ENCODE measurements at places on chromosomes 3 and 15.

DNA sequence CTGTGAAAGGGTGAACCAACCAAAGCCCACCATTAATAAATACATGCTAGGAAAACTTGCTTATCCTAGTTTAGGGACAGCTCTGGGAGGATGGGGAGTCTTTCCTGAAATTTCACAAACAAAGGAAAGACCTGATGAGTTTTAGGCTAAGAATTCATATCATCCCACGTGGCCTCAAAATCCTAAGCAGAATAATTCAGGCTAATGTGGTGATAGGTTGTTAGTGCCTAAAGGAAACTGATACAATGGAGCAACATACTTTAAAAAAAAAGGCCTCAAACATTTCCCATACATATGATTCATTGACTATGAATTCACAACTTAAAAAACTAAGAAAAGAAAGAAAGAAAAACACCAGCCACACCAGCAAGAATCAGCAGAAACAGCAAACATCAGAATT, 126.9 kb upstream of the CNTN4 start:
- no peak for DNase-seq

DNA sequence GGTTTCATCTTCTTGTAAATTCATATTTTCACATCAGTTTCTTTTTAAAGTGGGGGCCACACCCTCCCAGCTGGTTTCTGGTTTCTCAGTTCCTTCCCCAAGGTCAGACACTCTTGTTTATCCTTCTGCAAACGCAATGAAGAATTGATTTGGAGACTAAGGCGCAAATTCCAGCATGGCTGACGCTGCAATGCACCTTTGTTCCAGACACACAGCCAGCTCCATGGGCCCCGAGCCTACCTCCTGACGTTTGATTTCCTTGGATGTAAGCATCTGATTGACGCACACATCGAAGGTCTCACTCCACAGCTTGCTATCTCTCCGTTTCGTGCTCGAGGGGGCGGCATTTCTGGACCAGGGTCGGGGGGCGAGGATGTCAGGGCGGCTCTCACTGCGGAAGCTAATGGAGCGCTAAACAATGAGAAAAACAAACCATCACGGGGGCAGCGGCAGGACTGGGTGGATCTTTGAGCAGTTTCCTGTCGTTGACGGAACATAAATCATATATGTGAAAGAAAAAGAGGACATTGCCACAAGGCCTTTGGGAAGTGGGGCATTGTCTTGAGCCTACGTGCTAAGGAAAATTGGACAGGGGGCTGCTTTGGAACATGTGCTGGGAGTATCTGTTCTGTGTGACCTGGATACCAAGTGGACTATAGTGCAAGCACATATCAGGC, 46.9 kb downstream of the ARHGEF3 start:
- DNase-seq = peak; percentile 81

GRCh38 chr3:27533718-27534573, 49.8 kb upstream of the SLC4A7 start:
- DNase-seq = peak; percentile 60

DNA sequence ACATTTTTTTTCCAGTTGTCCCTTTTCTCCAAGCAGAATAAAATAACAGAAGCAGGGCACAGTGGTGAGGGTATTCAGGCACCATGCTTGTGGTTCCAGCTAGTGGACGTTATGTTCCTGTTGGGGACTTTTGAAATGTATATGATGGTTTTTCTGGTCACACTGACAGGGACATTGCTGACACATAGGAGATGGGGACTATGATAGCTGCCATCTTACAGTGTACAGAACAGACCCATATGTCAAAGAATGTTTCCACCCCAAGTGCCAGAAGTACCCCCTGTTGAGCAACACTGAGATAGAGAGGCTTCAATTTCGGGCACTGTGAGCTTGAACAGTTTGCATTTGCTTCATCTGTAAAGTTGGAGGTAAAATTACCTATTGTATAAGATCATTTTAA, 38.6 kb downstream of the MCTP2 start:
- DNase-seq = no peak

DNA sequence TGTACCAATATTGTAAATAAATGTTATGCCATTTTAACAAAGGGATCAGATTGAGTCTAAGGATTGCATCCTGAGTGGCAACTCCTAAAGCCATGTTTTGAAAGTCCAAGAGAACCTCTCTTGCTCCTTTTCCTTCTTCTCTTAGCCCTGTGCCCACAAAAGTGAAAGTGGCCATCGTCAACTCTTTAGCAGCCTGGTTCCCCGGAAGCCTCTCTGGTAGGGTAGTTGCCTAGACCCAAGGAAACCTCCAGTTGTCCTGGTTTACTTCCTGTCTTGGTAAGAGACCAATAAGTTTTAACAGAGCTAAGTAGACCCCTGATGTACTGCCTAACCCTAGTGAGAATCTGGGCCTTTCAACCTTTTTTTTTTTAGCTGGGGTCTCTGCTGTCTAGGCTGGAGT, 10.2 kb upstream of the ITPKA start:
- DNase-seq = no peak

DNA sequence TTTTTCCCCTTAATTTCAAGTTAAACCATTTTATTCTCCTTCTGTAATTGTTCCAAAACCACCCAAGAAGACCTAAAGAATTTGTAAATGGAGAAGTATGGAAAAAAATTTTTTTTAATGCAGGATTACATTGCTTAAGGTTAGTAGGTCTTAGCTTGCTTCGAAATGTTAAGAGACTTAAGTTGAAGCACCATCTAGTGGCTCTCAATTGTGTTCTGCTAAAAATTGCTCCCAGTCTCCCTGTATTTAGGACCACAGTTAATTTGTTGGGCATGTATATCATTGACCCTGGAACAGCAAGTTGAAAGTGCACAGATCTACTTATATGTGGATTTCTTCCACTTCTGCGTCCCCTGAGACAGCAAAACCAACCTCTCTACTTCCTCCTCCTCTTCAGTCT, 32.4 kb downstream of the CD200R1L start:
- DNase-seq = no peak
